GM12864 (cell line): ENCODE measurements at places on chromosomes 12 and 14.

DNA sequence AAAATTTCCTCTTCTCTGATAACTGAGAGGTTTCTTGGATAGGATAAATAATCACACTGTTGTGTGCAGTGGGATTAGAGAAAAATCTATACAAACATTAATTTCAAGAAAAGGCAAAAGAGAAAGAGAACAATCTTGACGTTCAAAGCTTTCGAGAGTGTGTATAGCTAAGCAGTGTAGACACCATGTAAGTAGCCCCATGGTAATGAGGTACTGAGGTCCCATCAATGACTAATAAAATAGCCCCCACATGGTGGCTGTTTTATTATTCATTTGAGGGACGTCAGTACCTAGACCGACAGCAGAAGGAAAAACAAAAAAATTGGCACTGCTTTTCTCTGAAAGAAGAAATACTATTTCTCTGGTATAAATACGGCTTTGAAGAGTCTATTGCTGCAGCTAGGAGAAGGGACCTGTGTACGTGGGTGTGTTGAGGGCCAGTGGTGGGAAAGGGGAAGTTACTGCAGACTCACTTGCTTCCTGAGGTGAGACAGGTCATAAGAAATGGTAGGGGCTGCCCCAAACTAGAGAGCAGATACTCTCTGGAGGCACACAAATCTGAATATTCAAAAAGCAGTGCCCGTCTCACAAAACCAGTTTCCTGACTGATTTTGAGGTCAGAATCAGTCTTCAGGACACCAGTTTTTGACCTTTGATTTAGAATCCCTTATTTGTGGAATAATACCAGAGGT lies 339.8 kb downstream of the EMP1 start:
- DNase-seq, result peak; percentile 36

DNA sequence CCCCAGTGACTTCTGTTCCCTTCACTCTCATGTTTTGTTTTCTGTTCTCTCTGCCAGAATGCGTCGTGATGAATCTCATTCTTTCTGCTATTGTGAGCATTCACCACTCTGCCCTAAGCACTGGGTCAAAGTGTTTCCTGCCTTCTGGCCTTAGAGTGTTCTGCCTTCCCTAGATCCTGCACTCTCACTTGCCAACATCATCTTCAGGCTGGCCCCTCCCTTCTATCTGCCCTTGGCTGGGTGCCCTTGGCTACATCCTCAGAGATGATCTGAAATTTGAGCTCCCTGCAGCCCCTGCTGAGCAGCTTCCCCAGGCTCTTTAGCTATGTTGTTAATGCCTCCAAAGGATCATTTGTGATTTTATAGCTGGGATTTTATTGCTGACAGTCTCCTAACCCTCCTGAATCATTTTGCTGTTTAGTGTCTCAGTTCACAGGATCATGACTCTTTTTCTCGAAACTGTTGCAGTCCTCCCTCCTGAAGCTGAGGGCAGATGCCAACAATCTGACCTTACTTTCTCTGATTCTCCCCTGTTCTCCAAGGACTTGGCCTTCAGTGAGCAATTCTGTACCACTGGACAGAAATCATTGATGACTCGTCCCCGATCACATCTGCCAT lies 4.5 kb downstream of the DHRS2 start:
- DNase-seq, result no peak

- DNase-seq, result no peak
Observed at GRCh38 chr14:63663428-63664341, 22.0 kb upstream of the WDR89 start.

- no peak for DNase-seq
Observed at GRCh38 chr12:58046271-58046670, 104.9 kb downstream of the ATP23 start.

DNA sequence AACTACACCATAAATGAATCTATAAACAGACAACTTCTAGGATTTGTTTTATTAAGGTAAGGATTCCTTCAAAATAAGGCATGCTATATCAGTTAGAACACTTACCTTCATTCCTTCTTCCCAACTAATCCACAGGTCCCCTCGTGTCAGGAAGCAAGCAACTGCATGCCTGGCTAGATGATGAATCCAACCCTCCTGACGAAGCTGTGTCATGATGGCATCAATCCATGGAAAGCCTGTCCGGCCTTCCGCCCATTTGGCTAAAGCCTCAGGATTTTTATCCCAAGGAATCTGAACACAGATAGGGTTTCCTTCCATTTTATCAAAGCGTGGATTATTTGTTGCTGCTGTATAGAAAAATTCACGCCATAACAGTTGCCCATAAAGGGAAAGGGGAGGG lies 12.5 kb upstream of the MTERF2 start:
- DNase-seq, result no peak
